ENCODE measurements at places on chromosomes 5 and 9.

GRCh38 chr9:127866535-127866934 is 10.9 kb downstream of the AK1 start:
- DNase-seq = no peak

- DNase-seq = no peak
Measured at GRCh38 chr9:134419000-134419683, 92.9 kb downstream of the RXRA start.

GRCh38 chr5:173041881-173042762 is 14.0 kb upstream of the CREBRF start:
- no peak for DNase-seq

DNA sequence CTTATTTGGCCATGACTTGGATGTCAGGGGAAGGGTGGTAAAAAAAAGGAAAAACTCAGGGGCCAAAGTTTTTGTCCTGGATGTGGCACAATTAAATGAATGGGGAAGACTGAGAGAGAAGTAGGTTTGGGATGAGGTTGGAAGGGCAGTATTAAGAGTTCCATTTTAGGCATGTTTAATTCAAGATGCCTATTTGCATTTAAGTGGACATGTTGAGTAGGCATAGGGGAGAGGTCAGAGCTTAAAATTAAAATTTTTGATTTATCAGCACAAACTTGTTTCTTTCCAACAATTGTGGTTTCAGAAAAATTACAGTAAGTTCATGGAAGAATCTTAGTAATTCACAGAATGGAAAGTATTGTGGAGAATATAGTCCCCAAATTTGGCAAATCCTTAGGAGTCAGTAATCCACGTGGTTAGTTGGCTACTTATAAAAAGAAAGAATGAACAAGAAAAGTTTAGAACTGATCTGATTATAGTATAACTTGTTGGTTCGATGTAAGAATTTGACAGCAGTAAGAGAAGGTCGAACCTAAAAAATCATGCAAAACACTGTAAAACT is 265.9 kb downstream of the SAXO1 start:
- DNase-seq = no peak

GRCh38 chr5:94442991-94443390 is 175.4 kb downstream of the KIAA0825 start:
- no peak for DNase-seq

GRCh38 chr9:31492229-31492628 is 892.2 kb upstream of the ACO1 start:
- DNase-seq = no peak

GRCh38 chr5:58731641-58732040 is 148.8 kb downstream of the RAB3C start:
- DNase-seq = no peak

- DNase-seq = peak; percentile 31
Measured at GRCh38 chr9:128689293-128689774, 312 bp downstream of the SET start.

- DNase-seq = no peak
Measured at GRCh38 chr9:101860920-101861319, 122.5 kb upstream of the GRIN3A start.

GRCh38 chr5:59140133-59140532 is 557.3 kb downstream of the RAB3C start:
- no peak for DNase-seq

GRCh38 chr5:180117000-180117725 is 45.6 kb upstream of the RNF130 start:
- DNase-seq = no peak

DNA sequence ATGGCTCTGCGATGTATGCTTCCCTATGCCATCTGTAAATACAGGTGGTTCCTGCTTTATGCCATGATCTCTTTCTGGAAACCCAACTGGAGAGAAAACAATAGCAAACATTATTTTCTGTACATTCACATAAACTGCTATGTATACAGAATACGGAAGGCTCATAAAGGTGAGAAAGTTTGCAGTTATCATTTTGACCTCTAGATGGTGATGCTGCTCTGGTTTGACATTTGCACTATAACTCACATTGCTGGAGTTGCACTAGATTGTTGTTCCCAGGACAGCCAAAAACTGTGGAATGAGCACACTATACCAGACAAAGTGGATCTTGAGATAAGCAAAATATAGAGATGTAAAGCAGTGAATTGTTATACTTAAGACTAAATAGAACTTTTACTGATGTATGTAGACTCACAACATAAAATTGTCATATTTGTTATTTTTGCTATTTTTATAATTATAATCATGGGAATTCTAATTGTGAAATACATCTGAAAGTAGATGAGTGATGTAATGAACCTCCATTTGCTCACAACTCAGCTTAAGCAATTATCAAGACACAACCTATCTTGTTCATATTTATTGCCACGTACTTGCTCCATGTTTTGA is 246.5 kb downstream of the PTPRD start:
- DNase-seq = no peak

DNA sequence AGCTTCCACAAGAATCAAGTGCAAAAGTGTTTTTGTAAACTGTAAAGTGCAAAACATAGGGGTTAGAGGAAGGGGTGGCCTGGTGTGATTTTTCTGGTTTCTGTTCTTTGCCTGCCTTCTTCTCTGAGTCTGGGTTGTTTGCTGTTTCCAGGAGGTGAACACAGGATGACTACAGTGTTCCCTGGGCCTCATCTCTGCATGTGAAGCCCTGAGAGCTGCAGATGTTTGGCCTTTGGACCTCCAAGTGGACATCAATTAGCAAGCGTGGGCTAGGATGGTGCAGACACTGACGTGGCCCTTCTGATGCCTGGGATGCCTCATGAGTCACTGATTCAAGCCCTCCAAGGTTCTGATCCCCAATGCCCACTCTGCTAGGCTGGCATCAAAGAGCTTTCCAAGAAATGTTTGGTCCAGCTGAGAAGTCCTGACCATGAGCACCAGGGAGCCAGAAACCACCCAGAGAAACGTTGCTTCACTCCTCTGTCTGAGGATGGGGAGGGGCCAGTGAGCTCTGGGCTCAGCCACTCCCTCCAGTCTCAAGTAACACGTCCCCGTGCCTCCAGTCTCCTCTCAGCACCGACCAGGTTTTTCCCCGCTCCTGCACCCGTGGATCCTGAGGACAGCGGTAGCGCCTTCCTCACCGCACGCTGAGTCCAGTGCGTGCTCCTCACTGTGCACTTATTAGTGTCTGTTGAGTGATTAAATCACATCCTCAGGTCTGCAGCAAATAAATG is 7.6 kb downstream of the IL9 start:
- DNase-seq = no peak

- DNase-seq = no peak
Measured at GRCh38 chr5:17373406-17373805, 124.6 kb upstream of the TAF11L2 start.

GRCh38 chr5:174693697-174694385 is 30.5 kb upstream of the MSX2 start:
- no peak for DNase-seq

- DNase-seq = no peak
Measured at GRCh38 chr9:126036881-126037291, 289.7 kb downstream of the PBX3 start.

DNA sequence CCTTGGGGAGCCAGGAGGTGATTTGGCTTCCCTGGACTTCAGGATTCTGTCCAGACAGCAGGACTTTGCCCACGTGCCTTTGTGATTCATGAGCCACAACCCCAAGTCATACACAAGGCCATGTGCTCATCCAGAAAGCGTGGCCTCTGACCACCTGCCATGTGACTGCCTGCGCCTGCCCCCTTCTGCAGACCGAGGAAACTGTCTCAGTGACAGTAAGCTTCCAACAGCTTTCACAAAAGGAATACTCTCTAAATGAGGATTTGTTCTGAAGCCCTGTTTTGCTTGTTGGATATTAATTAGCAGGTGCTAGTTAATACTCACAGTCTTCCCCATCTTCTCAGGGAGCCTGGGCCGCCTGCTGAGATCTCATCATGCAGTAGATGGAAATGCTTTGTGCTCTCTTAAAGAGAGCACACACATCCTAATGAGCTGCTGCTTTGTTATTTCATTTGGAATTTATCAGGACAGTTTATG is 36.9 kb upstream of the ANGPTL2 start:
- DNase-seq = no peak

GRCh38 chr9:73121375-73121935 is 30.2 kb upstream of the ANXA1 start:
- no peak for DNase-seq

- DNase-seq = no peak
Measured at GRCh38 chr9:104747245-104747564, 278 bp upstream of the NIPSNAP3A start.

DNA sequence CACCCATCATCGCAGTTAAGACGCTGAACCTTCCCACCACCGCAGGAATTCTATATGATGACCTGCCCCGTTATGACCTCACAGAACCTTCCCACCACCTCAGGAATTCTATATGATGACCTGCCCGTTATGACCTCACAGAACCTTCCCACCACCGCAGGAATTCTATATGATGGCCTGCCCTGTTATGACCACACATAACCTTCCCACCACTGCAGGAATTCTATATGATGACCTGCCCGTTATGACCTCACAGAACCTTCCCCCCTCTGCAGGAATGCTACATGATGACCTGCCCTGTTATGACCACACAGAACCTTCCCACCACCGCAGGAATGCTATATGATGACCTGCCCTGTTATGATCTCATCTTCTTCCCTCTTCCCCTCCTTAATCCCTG is 64.3 kb downstream of the IRX1 start:
- DNase-seq = no peak

- DNase-seq = no peak
Measured at GRCh38 chr9:129250786-129251185, 72.7 kb upstream of the IER5L start.

DNA sequence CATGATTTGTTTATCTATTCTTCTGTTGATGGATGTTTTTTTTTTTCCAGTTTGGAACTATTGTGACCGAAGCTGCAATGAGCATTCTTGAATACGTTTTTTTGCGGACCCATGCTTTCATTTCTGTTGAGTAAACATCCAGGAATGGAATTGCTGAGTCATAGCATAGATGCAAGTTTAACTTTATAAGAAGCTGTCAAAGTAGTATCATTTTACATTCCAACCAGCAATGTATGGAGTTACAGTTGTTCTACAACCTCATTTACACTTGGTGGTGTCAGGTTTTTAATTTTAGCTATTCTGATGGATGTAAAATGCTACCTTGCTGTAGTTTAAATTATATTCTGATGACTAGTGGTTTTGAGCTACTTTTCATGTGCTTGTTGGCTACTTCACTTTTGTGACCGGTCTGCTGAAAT is 49.0 kb downstream of the NPR3 start:
- no peak for DNase-seq

DNA sequence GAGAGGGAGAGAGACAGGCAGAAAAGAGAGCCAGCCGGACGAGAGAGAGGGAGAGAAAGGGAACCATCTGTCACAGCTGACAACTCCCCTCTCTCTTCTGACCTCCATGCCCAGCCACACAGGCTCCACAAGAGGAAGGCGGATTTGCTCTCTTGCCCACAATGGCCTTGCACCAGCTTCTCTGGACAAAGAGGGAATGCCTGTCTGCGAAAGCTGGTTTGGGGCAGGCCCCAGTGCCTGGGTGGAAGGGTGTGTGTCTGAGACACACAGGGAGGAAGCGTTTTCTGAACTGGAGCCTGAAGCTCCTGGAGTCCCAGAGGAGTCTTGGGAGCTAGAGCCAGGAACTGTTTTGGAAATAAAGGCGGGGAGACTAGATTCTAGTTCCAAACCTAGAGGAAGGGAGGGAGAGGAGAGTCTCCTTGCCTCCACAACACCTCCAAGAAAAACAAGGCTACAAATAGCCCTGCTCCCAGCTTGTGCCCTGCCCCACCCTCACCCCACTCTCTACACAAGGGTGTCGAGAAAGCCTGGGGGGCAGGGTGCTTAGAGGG is 12.5 kb downstream of the C1QTNF2 start:
- DNase-seq = no peak

DNA sequence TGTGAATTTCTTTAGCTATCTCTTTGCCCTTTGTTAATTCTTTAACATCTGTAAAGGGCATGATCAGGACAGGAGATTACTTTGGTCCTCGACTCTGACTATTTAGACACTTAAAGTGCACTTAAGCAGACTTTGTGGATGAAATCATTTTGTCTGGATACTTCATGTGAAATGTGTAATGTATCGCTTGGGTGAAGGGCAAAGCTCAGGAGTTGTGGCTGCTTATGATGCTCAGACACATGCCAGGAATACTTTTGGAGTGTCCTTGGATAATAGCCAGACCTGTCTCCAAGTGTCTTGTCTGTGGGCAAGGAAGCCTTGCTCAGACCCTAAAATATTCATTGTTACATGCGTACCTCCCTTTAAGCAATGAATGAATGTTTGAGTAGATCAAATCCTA is 87.8 kb downstream of the RAI14 start:
- DNase-seq = no peak

GRCh38 chr5:172816925-172817562 is 17.0 kb upstream of the ERGIC1 start:
- no peak for DNase-seq

GRCh38 chr9:96408409-96409280 is 9.5 kb downstream of the ZNF367 start:
- DNase-seq = no peak

- no peak for DNase-seq
Measured at GRCh38 chr5:65440456-65440855, 41.3 kb downstream of the ADAMTS6 start.

- no peak for DNase-seq
Measured at GRCh38 chr5:2574155-2574554, 177.3 kb downstream of the IRX2 start.

GRCh38 chr5:39541920-39542319 is 117.1 kb upstream of the DAB2 start:
- DNase-seq = no peak

GRCh38 chr9:29160763-29161353 is 1587.6 kb upstream of the C9orf72 start:
- no peak for DNase-seq

DNA sequence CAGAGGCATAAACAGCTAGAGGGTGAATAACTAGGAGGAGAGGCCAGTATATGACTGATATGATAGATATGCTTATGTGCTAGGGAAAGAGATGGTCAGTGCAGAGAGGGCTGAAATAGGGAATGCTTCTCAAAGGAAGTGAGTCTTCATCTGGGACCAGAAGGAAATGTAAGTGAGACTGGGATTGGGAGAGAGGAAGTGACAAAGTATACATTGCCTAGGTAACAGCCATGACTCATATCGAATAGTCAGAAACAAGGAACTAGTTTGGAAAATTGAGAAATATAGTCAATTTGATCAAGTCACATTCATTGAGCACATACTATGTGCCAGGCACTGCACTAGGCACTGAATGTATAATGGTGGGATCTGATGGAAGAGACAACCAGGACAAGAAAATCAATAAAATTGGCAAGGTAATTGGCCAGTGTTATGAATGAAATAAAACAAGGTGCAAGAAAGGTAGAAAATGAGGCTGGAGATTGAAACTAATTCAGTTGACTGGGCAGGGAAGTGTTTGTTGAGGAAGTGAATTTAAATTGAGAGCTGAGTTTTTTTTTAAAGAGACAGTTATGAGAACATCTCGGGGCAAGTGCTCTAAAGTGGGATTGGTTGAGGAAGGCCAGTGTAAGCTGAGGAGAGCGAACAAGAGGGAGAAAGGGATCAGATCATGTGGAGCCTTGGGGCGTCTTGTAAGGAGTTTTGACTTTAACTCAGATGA is 4.3 kb downstream of the ERAP2 start:
- no peak for DNase-seq

GRCh38 chr9:106964329-106964728 is 101.4 kb downstream of the ZNF462 start:
- DNase-seq = no peak
